H4 (cell line): ENCODE measurements at places on chromosomes 1 and 21.

DNA sequence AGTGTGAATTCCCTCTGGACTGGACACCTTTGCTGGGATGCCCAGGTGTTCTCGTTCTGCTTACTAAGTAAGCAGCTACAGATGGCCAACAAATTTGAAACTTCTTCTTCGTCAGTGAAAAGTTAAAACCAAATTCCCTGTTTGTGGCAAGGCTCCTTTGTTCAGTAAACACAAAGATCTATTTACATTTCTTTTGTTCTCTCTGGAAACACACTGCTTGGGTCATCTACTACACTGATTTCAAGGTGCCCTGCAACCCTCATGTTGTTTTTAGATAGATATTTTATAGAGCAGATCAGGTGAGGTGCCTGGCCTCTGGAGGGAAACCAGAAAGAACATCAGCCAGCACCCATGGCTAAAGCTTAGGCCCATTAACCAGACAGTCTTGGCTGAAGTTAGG, 157.2 kb upstream of the UBE2U start:
- DNase-seq: no peak

- no peak for DNase-seq
Observed at GRCh38 chr1:84571150-84571535, 3.1 kb downstream of the CTBS start.

DNA sequence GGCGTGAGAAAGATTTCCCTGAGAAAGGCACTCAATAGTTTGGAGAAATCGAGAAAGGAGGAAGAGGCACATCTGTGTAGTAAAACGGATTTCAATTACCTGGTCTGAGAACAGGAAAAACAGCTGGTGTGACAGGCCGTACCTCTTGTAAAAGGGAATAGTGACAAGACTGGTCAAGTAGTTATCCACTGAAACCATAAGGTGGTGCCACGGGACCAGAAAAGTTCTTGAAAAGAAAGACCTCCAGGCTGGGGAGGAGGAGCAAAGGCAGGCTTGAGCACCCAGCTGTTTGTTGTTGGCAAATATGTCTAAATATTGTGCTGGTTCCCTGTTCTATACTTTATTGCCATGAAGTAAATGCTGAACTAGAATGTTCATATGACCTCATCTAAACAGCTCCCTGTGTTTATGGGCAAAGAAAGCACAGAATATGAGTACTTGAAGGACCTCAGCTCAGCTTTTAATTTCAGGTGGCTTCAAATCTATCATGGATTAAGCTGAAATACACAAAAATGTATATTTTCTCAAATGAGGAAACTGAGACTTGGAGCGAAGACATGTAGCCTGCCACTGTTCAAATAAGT, 4.0 kb downstream of the HAO2 start:
- DNase-seq: peak; percentile 83

GRCh38 chr1:54681358-54681757, 34.3 kb upstream of the TTC4 start:
- no peak for DNase-seq

GRCh38 chr1:46248122-46248920, 758 bp downstream of the RAD54L start:
- peak; percentile 46 for DNase-seq

GRCh38 chr1:228207381-228207810, 448 bp upstream of the OBSCN start:
- no peak for DNase-seq

GRCh38 chr21:25913479-25913878, 178.7 kb downstream of the GABPA start:
- DNase-seq: no peak

DNA sequence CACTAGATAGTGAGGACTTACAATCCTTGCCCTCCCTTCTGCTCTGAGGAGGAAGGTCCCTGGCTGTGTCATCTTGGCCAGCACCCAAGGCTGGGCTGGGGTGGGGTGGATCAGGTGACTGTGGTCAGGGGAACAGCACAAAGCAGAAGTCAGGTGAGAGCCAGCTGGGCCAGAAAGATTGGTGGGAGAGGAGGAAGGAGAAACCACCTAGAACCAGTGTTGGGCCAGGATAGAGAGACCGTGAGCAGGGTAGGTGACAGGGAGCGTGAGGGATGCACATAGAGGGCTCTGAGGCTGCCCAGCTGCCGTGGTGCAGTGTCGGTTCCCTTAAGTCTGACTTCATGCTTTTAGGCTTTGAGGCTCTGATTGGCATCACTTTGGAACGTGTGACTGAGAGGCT, 22.7 kb downstream of the NCF2 start:
- DNase-seq: peak; percentile 70

DNA sequence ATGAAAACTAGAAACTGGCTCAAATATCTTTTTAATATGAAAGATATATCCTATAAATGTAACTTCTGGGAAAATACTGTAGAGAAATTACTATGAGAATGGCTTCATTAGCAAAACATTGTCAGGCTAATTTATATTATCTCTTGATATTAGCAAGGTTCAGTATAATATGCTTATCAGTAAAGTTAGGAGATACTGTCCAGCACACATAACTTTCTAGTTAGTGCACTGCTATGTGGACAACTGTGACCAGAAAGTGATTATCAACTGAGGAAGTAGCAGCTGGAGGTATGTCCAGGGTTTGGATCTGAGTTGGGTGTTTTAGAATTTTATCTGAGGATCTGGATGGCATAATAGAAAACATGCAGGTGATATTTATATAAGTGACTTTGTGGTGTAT, 7.5 kb downstream of the LRRC8C start:
- no peak for DNase-seq
